ENCODE measurements at places on chromosomes 13 and 19.

DNA sequence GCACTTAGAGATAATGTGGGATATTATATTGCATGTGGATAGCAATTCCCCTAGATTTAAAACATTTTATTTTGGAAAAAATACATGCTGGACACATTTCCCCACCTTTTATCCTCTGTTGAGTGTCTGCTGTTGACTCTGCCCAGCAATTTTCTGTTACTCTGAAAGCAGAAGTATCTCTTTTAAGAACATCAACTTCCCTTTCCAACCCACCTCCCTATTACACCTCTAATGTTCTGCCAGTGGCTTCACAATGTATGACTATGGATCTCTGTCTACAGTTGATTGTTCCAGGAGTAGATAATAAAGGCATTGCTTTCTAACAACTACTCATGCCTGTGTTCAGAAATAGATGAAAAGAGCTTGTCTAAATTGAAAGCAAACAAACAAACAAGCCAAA lies 754.8 kb upstream of the SLITRK6 start:
- no peak for DNase-seq

GRCh38 chr19:16473875-16474392 lies 2.2 kb upstream of the EPS15L1 start:
- DNase-seq: no peak

DNA sequence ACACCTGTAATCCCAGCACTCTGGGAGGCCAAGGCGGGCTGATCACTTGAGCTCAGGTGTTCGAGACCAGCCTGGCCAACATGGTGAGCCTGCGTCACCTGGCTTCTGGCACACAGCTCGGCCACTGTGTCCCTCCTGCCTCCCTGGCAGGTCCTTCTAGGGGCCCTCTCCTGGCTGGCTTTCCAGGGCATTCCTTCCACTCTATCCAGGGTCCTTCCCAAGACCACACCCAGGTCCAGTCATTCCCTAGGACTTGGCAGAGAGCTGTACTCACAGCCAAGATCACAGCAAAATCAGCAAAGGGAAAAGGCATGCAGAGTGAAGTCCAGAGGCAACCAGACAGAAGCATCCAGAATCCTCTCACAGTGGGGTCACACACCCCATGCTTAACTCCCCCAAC lies 9.7 kb upstream of the HSH2D start:
- no peak for DNase-seq

GRCh38 chr13:110245416-110245899 lies 61.5 kb downstream of the COL4A1 start:
- no peak for DNase-seq

GRCh38 chr13:113169277-113170272 lies 11.1 kb downstream of the PROZ start:
- no peak for DNase-seq

DNA sequence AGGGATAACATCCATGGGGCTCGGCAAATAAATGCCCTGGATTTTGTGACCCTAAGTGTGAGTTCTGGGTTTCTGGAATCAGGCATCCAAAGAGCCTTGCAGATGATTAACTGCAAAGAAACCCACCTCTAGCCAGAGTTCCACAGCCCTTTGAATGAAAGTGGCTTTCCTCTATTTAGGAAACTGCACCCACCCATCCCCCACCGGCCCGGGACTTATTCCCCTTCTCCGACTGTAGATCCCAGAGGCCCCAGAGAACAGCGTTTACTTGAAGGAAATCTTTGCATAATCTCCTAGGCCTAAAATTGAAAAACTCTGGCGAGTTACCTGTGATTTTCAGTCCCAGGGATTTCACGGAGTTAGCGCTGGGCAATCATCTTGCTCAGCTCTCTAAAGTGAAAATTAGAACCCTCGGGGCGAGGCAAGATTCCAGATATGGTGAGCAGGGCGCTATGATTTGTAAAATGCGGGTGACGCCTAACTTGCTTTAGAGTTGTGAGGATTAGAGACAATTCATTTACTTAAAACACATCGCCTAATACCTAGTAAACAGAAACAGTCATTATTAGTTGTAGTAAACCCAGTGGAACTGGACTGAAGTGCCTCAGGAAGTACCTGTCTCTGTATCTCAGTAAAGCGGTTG lies 9.4 kb downstream of the URAD start:
- DNase-seq: no peak

GRCh38 chr19:14162871-14163297 lies 26.5 kb upstream of the ASF1B start:
- no peak for DNase-seq

- DNase-seq: no peak
Observed at GRCh38 chr13:65746406-65746921, 1483.7 kb downstream of the PCDH9 start.

GRCh38 chr19:49690656-49691242 lies at the start of gene CPT1C:
Gene CPT1C, plus strand, starts transcription at chr19:49691116. Its CDS starts 1,137 bp downstream, at chr19:49692253.
- DNase-seq: no peak

DNA sequence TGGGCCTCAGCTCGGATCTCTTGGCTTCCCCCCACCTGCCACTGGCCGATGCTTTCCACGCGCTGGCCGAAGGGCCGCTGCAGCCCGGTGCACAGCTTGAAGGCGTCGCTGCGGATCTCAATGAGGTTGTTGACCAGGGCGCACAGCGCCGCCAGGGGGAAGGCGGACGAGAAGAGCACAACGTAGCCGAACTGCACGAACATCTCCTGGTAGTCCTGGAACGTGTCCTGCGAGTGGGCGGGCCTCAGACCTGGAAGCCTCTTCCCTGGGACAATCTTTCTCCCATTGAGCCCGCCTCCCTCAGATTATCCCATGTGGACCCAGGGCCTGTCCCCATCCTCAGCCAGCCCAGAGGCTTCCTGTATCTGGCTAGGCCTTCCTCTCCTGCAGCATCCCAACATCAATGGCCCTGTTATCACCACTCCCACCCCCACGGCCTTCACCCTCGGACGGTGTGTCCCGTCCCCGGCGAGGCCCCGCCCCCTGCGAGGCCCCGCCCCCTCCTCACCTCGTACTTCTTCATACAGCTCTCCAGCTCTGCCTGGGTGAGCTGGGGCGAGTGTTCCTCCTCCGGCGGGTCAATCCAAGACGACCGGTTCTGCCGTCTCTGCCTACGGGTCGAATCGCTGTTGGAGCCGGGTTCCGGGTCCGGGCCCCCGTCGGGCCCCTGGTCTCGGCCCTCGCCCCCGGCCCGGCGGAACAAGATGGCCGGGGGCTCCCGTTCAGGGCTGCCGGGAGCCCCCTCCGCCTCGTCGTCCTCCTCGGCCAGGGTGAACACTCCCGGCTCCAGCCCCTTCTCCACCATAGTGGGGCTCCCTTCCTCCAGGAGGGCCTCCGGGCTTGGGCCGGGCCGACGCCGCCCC lies 6.8 kb downstream of the ANO8 start:
- no peak for DNase-seq

DNA sequence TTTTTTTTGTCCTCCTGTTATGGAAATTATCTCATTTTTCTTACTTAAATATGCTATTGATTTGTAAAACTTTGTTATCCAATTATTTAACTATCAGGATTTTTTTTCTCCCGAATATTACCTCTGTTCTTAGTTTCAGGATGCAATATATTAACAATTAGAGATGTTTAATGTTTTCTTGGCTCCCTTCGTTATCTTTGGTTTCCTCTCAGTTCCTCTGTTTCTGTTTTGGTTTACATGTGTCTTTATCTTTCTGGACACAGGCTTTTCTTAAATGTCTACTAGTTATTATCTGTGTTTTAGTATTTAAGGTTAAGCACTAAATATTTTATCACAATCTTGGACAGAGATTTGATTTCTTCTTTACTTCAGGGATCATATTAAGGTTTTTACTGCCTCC lies 462.2 kb upstream of the SLC10A2 start:
- DNase-seq: no peak

- DNase-seq: no peak
Observed at GRCh38 chr19:31818798-31819105, 469.5 kb upstream of the TSHZ3 start.

DNA sequence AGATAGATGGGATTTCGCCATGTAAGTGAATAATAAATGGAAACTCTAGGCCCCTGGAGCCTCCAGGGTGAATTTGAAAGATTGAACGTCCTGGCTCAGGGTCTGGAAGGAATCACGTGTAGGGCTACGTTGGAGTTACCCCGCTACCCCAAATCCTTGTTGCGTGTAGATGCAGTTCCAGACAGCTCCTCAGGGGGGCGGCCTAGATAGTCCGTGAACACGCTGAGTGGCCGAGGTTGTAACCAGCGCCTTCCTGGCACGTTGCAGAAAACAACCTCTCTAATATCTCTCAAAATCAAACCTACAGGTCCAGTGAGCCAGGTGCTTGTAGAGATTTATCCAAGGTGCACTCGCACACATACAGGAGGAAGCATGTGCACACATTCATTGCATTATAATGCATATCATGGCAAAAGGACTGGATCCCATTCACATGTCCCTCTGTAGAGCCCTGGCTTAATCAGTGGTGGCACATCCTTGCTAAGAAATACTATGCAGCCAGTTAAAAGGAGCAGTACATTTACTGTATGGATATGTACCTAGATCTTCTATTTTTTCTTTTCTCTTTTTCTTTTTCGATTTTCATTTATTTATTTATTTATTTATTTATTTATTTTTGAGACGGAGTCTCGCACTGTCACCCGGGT lies 2.5 kb upstream of the KEAP1 start:
- DNase-seq: peak; percentile 64

- DNase-seq: no peak
Observed at GRCh38 chr13:97577026-97577425, 143.1 kb downstream of the RAP2A start.

DNA sequence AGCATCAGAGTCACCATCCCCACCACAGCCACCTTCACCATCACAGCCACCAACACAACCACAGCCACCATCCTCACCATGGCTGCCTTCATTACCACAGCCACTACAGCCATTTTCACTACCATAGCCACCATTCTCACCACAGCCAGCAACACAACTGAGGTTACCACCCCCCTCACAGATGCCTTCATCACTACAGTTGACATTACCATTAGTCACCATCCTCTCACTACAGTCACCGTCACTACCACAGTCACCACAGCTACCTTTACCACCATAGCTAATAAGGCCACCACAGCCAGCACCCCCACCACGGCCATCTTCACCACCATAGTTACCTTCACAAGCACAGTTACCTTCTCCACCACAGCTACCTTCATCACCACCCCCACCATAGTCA lies 269.6 kb downstream of the DNAJC15 start:
- DNase-seq: no peak

GRCh38 chr19:42132030-42132628 lies at the start of gene POU2F2:
Gene POU2F2, minus strand, starts transcription at chr19:42132446. Its CDS starts 35 bp downstream, at chr19:42132411.
- no peak for DNase-seq

GRCh38 chr13:38763446-38764381 lies 76.8 kb downstream of the FREM2 start:
- DNase-seq: no peak

DNA sequence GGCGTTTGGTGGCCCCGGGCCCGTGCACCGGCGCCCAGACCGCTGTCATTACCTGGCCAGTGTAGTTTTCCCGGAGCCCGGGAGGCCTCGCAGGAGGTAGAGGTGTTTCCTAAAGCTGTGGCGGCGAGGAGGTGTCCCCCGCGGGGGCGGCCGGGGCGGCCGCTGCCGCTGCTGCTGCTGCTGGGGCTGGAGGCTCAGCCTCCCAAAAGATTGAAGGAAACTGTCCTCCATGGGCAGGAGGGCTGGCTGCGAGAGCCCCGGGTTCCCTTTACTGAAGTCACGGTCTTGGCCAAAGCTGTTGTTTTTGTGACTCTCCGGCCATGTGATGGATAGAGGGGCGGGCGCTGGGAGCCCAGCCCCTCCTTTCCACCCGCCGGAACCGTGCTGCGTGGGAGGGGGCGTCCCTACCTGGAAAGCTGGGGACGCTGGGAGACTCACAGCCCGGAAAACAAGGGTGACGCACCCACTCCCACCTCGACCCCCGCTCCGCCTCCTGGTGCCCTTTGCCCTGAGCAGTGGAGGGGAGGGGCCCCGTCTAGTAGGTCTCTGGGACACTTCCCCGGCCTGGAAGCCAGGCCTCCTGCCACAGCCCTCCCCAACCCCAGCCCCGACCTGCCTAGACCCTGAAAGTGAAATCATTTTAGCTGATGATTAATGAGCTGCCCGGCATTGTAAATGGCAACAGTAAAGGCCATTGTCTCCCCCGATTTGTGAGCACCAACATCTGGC lies at the start of gene N4BP2L1:
Gene N4BP2L1, minus strand, starts transcription at position 279 of the 729 bp plus-strand sequence. Its CDS starts 48 bp downstream, at position 231.
- no peak for DNase-seq

DNA sequence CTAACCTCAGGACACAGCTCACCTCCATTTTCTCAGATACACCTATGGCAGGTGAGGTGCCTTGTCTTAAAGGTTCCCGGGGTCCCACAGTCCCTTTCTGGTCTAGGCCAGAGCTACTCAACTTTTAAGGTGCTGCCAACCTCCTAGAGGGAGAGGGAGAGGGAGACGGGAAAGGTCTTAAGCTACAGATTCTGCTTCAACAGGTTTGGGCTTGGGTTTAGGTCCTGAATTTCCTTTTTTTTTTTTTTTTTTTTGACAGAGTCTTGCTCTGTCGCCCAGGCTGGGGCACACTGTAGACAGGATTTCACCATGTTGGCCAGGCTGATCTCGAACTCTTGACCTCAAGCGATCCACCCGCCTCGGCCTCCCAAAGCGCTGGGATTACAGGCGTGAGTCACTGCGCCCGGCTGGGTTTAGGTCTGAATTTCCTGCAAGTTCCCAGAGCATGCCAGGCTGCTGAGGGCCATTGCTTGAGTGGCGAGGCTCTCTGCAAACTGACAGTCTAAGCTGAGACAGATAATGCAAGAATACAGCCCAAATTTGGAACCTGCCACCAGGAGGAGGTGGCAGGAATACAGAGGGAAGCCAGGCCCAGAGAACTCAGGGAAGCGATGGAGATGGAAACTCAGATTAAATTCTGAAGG lies 7.8 kb upstream of the SYCN start:
- DNase-seq: no peak

DNA sequence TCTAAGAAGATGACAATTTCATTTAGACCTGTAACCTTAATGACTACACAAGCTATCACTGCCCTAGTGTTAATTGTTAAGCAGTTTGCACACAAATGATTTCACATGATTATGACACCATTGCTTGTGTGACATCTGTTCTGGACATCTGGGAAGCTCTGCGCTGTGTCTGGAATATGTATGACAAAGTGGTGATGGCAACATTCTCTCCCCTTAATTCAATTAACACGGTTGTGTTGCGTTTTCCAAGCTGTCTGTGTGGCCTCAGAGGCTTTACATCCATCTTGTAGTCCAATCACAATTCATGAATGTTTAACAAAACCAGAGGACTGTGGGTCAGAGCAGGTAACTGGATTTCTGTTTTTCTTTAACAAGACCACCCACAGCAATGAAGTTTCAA lies 204.4 kb downstream of the COG6 start:
- DNase-seq: no peak

DNA sequence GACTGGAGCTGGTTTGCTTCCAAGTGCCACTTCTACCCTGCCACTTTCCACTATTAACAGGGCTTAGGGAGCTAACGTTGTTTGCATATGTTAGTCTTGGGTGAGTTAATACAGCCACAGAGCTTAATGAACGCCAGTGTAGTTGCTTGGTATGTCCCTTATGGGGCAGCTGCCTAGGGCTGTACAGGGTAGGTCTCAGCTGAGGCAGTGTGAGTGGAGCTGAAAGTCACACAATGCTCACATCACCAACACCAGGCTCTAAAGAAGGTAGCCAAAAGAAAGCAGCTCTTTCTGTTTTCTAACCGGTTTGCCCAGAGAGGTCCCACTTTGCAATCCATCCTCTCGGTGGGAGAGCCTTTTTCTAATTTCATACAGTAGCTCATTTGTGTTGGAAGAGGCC lies 186.2 kb downstream of the RGCC start:
- DNase-seq: no peak
